ENCODE measurements at places on chromosomes 6 and 20. TPM values are rescaled to one million over a fixed set of nuclear protein-coding genes. Genes with fewer than 3 reads are reported as not detected.

DNA sequence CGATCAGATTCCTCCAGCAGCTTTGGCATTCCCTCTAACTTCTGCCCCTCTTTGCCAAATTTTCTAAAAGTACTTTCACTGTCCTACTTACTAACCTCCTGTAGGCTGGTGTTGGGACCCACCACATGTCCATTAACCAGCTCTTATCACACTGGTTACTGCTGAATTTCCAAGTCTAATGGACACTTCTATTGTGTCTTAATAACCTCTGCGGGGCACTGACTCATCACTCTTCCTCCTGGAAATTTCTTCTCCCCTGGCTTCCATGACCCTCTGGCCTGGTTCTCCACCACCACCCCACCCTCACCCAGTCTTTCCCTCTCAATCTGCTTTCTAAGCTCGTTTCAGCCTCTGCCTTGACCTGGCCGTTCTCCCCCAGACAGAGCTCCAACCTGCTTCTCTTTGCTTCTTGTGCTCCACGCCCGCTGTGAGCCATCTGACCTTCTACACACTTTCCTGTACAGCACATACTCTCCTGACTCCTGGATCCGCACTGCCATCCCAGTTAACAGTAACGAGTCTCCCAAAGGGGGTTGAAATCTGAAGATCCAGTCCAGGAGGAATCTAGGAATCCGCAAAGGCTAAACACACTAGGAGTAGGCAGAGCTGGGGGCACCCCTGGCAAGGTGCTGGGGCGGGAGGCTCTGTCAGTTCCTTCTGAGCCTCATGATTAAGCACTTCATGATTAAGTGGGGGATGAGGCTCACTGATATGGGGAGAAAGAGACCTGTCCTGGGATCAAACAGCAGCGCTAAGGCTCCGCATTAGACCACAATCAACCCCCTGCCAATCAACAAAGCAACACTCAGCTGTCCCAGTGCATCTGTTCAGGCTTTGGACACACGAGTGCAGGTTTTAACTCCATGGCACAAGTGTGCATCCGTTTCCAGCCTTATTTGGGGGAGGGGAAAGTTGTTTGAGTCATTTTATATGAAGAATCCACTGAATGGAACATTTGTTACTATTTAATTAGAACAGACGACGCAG is 146.3 kb downstream of the LY86 start:
- DNase-seq: peak; percentile 23

CST5 gene
- total RNA-seq: not detected

DNA sequence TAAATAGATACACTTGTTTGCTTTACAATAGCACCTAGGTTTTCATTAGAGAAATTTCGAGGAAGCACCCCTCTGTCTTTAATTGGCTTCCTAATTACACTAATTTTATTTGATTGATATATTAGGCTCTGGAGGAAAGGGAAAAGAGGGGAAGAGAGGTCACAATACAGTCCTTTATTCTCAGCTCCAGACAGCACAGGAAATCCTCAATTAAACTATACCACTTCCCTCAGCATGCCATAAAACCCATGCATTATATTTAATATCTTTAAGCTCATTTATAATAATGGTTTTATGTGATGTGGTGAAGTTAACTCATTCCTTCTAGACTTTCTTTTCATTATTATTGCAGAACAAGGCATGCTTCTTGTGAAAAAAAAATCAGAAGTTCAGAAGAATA is 17.7 kb upstream of the PDE7B start:
- DNase-seq: no peak

DNA sequence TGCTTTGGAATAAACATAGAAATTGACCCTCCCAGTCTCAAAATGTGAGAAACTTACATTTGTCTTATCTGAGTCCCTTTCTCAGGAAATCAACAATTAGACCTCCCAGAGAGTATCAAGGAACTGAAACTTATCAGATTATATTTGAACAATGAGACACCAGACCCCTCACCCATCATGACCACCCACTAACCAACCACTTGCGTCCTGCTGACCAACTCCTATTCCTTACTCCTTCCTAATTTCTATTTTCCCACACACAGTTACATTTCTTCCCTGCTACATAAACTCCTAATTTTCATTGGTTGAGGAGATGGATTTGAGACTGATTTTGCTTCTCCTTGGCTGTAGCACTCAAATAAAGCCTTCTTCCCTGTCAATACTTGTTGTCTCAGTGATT is 97.9 kb downstream of the TPBG start:
- no peak for DNase-seq

DNA sequence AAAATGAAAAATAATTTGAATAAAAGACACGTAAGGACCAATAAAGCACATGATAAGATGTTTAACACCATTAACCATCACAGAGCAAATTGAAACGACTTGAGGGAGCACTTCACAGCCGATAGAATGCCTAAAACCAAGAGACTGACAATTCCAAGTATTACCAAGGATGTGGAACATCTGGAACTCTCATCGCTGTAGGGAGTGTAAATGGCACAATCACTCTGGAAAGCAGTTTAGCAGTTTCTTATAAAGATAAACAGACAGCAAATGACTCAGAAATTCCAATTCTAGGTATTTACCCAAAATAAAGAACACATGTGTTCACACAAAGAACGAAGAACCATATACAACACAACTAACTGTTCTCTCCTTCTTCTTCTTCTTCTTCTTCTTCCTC is 8.5 kb upstream of the UBD start:
- DNase-seq: no peak

- peak; percentile 70 for DNase-seq
Measured at GRCh38 chr20:3068986-3069900, 2.2 kb upstream of the OXT start.

GRCh38 chr6:20732896-20733295 is 198.6 kb downstream of the CDKAL1 start:
- no peak for DNase-seq

- DNase-seq: no peak
Measured at GRCh38 chr6:15987569-15987968, 141.3 kb upstream of the MYLIP start.

AKAP12 gene
- total RNA-seq: 31.4 TPM

GRCh38 chr6:107691062-107691751 is 132.9 kb downstream of the SCML4 start:
- DNase-seq: no peak

Measured in Caki2 (cell line).